Heart right ventricle (tissue), 16 donors: ENCODE measurements at places on chromosomes 1 and 21. TPM values are rescaled to one million over a fixed set of nuclear protein-coding genes. Genes with fewer than 3 reads are reported as not detected.

GRCh38 chr1:114473796-114474195, 37.2 kb downstream of the TRIM33 start:
- DNase-seq: no peak
- H3K27me3 ChIP-seq: no peaks in the 10 kb centered on the region
- H3K4me1 ChIP-seq: peaks cover 22% of the 10 kb centered on the region
- H3K4me3 ChIP-seq: no peak overlapping the region

GRCh38 chr21:34128674-34129038, 55.3 kb downstream of the MRPS6 start:
- no peaks in the 10 kb centered on the region for H3K36me3 ChIP-seq
- peak overlapping the region; percentile 77 for H3K27ac ChIP-seq
- H3K4me1 ChIP-seq: peaks cover 63% of the 10 kb centered on the region
- DNase-seq: peak; percentile 33
- no peak overlapping the region for H3K4me3 ChIP-seq

- no peak overlapping the region for H3K27ac ChIP-seq
- H3K4me3 ChIP-seq: no peak overlapping the region
- H3K4me1 ChIP-seq: peaks cover 3% of the 10 kb centered on the region
- H3K27me3 ChIP-seq: no peaks in the 10 kb centered on the region
- peaks cover 99% of the 10 kb centered on the region for H3K36me3 ChIP-seq
- no peak for DNase-seq
Measured at GRCh38 chr1:38848071-38848470, 11.5 kb downstream of the RRAGC start.

- H3K27me3 ChIP-seq: no peaks in the 10 kb centered on the region
- H3K4me3 ChIP-seq: no peak overlapping the region
- H3K36me3 ChIP-seq: no peaks in the 10 kb centered on the region
Measured at GRCh38 chr1:24727501-24728216, 17.6 kb upstream of the CLIC4 start.

GRCh38 chr1:89606227-89606980, 26.5 kb upstream of the LRRC8C start:
- no peak overlapping the region for H3K4me3 ChIP-seq
- no peaks in the 10 kb centered on the region for H3K27me3 ChIP-seq
- peak overlapping the region; percentile 72 for H3K27ac ChIP-seq

GRCh38 chr1:113534875-113535274, 144.6 kb downstream of the MAGI3 start:
- no peaks in the 10 kb centered on the region for H3K36me3 ChIP-seq
- no peak overlapping the region for H3K4me3 ChIP-seq
- H3K4me1 ChIP-seq: no peaks in the 10 kb centered on the region
- no peak overlapping the region for H3K27ac ChIP-seq

DNA sequence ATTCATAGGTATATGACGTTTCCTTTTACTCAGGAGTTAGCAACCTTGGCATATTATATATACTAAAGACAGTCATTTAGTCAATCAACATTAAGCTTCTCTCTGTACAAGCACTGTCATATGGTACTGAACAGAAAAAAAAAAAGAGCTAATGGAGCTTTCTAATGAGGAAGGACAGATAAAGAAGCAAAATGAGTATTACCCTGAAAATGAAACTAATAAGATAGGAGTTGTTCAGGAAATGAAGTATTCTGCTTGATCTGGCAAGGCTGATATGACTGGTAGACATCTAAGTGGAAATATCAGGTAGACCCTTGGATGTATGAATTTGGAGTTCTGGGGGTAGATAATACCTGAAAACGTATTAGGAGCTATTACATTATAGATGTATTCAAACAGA, 4.3 kb upstream of the IKBKE start:
- H3K27me3 ChIP-seq: no peaks in the 10 kb centered on the region
- no peak overlapping the region for H3K27ac ChIP-seq
- peaks cover 28% of the 10 kb centered on the region for H3K4me1 ChIP-seq
- H3K4me3 ChIP-seq: no peak overlapping the region
- no peaks in the 10 kb centered on the region for H3K36me3 ChIP-seq

DNA sequence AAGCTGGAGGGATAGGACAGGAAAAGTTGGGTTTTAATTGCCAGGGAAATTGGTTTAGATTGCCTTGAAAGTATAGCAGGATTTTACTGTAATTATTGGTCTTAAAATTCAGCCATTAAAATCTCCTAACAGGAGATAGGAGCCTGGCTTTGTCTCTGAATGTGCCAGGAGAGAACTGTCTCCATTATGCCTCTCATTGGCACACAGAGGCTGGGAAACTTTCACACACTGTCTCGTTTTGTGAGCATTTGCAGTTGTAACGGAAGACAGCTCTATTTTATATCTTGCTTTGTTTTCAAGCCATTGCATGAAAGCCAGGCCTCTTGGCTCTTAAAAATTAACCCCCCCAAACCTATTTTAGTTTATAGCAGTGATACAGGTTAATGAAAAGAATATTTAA, 12.5 kb downstream of the DNAJC6 start:
- H3K4me1 ChIP-seq: no peaks in the 10 kb centered on the region
- DNase-seq: no peak
- H3K27me3 ChIP-seq: no peaks in the 10 kb centered on the region
- H3K36me3 ChIP-seq: no peaks in the 10 kb centered on the region
- H3K4me3 ChIP-seq: no peak overlapping the region

GRCh38 chr1:227728892-227729143, 6.3 kb downstream of the JMJD4 start:
- no peaks in the 10 kb centered on the region for H3K27me3 ChIP-seq
- peaks cover 20% of the 10 kb centered on the region for H3K4me1 ChIP-seq
- peaks cover 24% of the 10 kb centered on the region for H3K36me3 ChIP-seq
- H3K27ac ChIP-seq: peak overlapping the region; percentile 56

DNA sequence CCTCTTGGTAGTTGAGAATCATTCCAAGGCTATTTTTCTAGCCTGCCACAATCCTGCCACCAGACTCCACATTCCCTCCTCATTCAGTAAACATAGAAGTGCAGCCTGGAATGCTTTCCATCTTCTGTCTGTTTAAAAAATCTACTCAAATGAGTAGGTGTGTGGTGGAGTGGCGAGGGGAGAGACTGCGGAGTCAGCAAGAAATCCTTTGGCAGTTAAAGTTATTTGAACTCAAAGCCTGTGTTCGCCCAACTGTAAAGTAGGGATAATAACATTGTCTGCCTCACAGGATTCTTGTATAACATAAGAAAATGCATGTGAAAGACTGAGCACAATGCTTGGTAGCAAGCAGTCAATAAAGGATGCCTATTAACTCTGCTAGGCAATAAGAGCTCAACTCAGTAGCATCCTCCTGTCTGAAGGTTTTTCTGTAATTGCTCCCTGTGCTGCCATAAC, 22.2 kb upstream of the DPT start:
- H3K36me3 ChIP-seq: no peaks in the 10 kb centered on the region
- no peak overlapping the region for H3K27ac ChIP-seq
- no peak for DNase-seq
- H3K4me1 ChIP-seq: no peaks in the 10 kb centered on the region
- no peaks in the 10 kb centered on the region for H3K27me3 ChIP-seq

GRCh38 chr1:246492611-246493245, 14.4 kb downstream of the SMYD3 start:
- DNase-seq: peak; percentile 73
- H3K27me3 ChIP-seq: no peaks in the 10 kb centered on the region
- peaks cover 8% of the 10 kb centered on the region for H3K4me1 ChIP-seq
- H3K36me3 ChIP-seq: no peaks in the 10 kb centered on the region

- no peak overlapping the region for H3K27ac ChIP-seq
- no peaks in the 10 kb centered on the region for H3K4me1 ChIP-seq
- H3K36me3 ChIP-seq: no peaks in the 10 kb centered on the region
- DNase-seq: no peak
Measured at GRCh38 chr1:114559356-114559755, 22.1 kb downstream of the BCAS2 start.

GRCh38 chr1:212482006-212482636, 49.4 kb downstream of the NENF start:
- no peak overlapping the region for H3K27ac ChIP-seq
- H3K4me1 ChIP-seq: peaks cover 18% of the 10 kb centered on the region
- no peak for DNase-seq
- no peaks in the 10 kb centered on the region for H3K36me3 ChIP-seq
- H3K27me3 ChIP-seq: no peaks in the 10 kb centered on the region

GRCh38 chr1:208864366-208864965, 620.3 kb upstream of the PLXNA2 start:
- no peaks in the 10 kb centered on the region for H3K27me3 ChIP-seq
- no peaks in the 10 kb centered on the region for H3K4me1 ChIP-seq
- no peak overlapping the region for H3K27ac ChIP-seq
- no peak overlapping the region for H3K4me3 ChIP-seq

DNA sequence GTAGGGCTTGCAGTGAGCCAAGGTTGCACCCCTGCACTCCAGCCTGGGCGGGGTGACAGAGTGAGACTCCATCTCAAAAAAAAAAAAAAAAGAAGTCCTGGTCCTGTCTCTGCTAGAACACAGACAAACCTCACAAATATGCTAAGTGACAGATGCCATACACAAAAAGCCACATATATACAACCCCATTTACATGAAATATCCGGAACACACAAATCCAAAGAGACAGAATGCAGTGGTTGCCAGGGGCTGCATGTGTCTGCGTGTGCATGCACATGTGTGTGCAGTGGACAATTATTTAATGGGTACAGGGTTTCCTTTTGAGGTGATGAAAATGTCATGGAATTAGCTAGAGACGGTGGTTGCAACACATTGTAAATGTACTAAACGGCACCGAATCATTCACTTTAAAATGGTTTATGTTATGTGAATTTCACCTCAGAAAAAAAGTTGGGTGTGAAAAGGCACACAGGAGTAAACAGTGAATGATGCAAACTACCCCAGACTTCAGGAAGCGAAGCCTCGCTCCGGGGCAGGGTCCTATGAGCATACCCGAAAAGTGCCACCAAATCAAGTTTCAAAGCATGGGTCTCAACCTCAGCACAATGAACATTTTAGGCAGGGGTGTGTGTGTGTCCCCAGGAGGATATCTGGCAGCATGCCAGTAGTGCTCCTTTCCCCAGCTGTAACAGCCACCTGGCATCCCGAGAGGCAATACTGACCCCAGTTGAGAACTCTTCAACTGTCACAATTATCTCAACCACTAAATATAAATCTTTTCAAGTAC, 48.3 kb downstream of the GNB1 start:
- DNase-seq: no peak
- H3K27ac ChIP-seq: no peak overlapping the region
- no peaks in the 10 kb centered on the region for H3K27me3 ChIP-seq
- no peak overlapping the region for H3K4me3 ChIP-seq
- H3K4me1 ChIP-seq: peaks cover 83% of the 10 kb centered on the region
- H3K36me3 ChIP-seq: no peaks in the 10 kb centered on the region

- peak overlapping the region; percentile 39 for H3K27ac ChIP-seq
- H3K4me1 ChIP-seq: peaks cover 92% of the 10 kb centered on the region
- no peaks in the 10 kb centered on the region for H3K27me3 ChIP-seq
- peak overlapping the region; percentile 1 for H3K4me3 ChIP-seq
Measured at GRCh38 chr1:42320708-42321107, 14.3 kb downstream of the FOXJ3 start.

GRCh38 chr1:204709960-204710912, 24.7 kb upstream of the LRRN2 start:
- no peak for DNase-seq
- no peak overlapping the region for H3K4me3 ChIP-seq
- no peaks in the 10 kb centered on the region for H3K36me3 ChIP-seq
- H3K4me1 ChIP-seq: peaks cover 15% of the 10 kb centered on the region
- peaks cover 51% of the 10 kb centered on the region for H3K27me3 ChIP-seq

- H3K36me3 ChIP-seq: no peaks in the 10 kb centered on the region
- no peak overlapping the region for H3K4me3 ChIP-seq
- no peaks in the 10 kb centered on the region for H3K27me3 ChIP-seq
- no peak overlapping the region for H3K27ac ChIP-seq
- DNase-seq: no peak
Measured at GRCh38 chr1:183699616-183700160, 46.6 kb upstream of the APOBEC4 start.

- H3K36me3 ChIP-seq: no peaks in the 10 kb centered on the region
- H3K27me3 ChIP-seq: no peaks in the 10 kb centered on the region
- H3K4me1 ChIP-seq: peaks cover 54% of the 10 kb centered on the region
- peak overlapping the region; percentile 75 for H3K27ac ChIP-seq
- no peak for DNase-seq
Measured at GRCh38 chr1:180542838-180543145, 16.0 kb upstream of the OVAAL start.

- DNase-seq: no peak
- peaks cover 17% of the 10 kb centered on the region for H3K36me3 ChIP-seq
- peak overlapping the region; percentile 93 for H3K27ac ChIP-seq
- H3K27me3 ChIP-seq: no peaks in the 10 kb centered on the region
- peaks cover 9% of the 10 kb centered on the region for H3K4me1 ChIP-seq
Measured at GRCh38 chr1:16018749-16019643, 1.2 kb upstream of the HSPB7 start.

DNA sequence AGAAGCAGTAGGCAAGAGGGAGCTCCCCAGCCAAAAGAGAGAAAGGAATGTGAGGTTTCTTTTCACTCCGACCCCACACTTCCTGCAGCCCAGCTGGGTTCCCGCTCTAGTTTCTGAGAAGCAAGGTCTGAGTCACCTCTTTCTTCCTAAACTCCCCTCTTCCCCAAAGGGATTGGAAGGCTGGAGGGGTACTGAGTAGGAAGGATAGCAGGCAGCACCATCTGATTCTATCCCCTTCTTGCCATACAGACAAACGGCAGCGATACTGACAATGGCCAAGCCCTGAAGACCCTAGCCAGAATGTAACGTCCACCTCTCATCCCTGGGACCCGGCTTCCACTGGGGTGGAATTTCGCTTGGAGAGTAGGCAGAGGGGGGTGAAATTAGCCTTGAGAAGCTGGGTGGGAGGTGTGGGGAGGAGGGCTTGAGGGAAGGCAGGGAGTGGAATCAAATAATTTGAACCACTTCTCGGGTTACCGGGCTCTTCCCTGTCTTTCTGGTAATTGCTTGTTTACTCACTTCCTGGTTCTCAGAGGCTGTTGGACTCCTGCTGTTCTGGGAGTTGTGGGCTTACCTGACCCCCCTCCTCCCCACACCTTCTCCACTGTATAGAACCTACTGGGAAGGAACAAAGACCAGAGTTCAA, 13.2 kb downstream of the IER5 start:
- no peak overlapping the region for H3K4me3 ChIP-seq
- H3K4me1 ChIP-seq: peaks cover 38% of the 10 kb centered on the region
- DNase-seq: no peak
- no peaks in the 10 kb centered on the region for H3K36me3 ChIP-seq
- peak overlapping the region; percentile 97 for H3K27ac ChIP-seq
- H3K27me3 ChIP-seq: no peaks in the 10 kb centered on the region

Gene KCNT2
- total RNA-seq: 0.85 TPM

Gene SPRR1B
- total RNA-seq: not detected

Gene ZNF697
- 14.1 TPM for total RNA-seq

Gene S100A12
- total RNA-seq: not detected

Gene C1orf167
- 6.8 TPM for total RNA-seq

Gene OPRD1
- not detected for total RNA-seq

Gene SLC5A3
- 2.8 TPM for total RNA-seq

Gene LHX8
- not detected for total RNA-seq

Gene FALEC
- 0.46 TPM for total RNA-seq

Gene FUCA1
- 16.5 TPM for total RNA-seq

Gene CD244
- 0.61 TPM for total RNA-seq

Gene ENAH
- total RNA-seq: 82.3 TPM

Gene ABCG1
- 21.4 TPM for total RNA-seq

Gene HUNK
- total RNA-seq: not detected
